ENCODE measurements at places on chromosomes 12 and 14.

DNA sequence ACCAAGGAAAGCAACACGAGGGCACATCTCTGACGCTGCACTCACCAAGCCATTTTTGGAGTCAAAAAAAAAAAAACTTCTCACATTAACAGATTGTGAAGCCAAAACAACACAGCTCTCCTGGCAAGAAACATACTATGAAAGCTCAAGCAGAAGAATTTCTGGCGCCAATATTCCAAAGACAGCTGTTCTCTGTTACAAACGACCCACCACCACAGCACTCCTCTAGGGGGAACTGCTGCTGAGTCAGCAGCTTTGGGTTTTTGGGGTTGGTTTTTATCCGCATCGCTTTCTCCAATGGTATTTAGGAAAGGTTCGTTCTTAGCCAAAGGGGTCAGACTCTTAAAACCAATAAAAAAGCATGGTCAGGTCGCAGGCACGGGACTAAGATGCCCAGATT, 379.4 kb downstream of the RPS29 start:
- no peak for DNase-seq

- DNase-seq, result no peak
Observed at GRCh38 chr12:101172316-101172715, 37.7 kb downstream of the SLC5A8 start.

- no peak for DNase-seq
Observed at GRCh38 chr12:112989806-112990205, 11.5 kb downstream of the OAS2 start.

DNA sequence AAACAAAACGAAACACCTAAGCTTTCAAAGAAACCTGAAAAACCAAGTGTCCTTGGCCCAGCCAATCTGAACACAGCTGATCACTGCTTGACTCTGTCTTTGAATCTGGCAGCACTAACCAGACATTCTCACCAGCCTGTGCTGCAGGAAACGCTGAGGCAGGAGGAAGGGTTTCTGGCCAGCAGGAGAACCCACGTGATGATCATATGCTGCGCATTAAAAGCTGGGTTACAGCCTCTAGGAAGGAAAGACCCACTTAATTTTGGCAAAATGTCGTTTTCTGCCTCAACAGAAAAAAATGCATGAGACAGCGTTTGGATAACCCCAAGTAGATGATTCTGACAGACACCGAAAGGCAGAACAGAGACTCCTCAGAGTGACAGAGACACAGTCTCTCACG, 9.8 kb downstream of the APPL2 start:
- DNase-seq, result no peak

GRCh38 chr14:92984082-92984788, 61.3 kb downstream of the CHGA start:
- DNase-seq, result no peak

DNA sequence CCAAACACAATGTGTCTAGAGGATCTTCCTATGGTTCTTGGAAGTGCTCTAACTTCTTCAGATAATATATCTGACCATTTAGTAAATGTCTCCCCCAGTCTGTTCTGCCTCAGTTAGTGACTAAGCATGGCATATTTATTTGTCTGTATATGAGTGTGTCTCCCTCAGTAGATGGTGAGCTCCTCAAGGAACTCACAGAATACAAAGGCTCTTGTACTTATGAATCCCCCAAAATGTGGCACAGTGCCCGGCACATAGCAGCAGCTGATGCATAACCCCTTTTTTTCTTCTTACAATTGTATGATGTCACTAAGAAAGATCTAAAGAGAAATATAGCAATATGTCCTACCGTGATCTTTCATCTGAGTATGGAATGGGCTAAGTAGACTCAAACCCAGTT, 264.7 kb upstream of the PRICKLE1 start:
- DNase-seq, result no peak

GRCh38 chr12:92105110-92105509, 40.5 kb downstream of the BTG1 start:
- no peak for DNase-seq

GRCh38 chr12:2225696-2226095, 172.9 kb downstream of the CACNA1C start:
- no peak for DNase-seq

DNA sequence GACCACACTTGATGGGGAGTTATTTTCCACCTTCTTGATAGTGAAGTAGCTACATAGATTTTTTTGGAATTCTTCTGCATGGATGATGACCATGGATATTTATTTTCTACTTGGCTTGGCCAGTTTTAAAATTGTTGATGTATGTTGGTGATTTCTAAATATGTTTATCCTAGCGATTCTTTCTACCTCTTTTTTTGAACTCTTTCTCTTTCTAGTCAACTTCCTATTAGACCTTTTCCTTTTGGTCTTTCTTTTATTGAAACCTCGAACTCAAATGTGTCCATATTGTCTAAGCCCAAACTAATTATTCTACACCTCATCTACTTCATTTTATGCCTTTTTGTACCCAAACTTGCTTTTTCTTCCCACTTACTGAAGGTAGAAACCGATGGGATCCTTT, 37.0 kb downstream of the CCDC91 start:
- DNase-seq, result no peak

- no peak for DNase-seq
Observed at GRCh38 chr12:103547929-103548328, 39.1 kb upstream of the STAB2 start.

- no peak for DNase-seq
Observed at GRCh38 chr12:99911081-99911480, 73.7 kb downstream of the ANKS1B start.

- DNase-seq, result no peak
Observed at GRCh38 chr14:66038212-66038611, 448.0 kb upstream of the CCDC196 start.

DNA sequence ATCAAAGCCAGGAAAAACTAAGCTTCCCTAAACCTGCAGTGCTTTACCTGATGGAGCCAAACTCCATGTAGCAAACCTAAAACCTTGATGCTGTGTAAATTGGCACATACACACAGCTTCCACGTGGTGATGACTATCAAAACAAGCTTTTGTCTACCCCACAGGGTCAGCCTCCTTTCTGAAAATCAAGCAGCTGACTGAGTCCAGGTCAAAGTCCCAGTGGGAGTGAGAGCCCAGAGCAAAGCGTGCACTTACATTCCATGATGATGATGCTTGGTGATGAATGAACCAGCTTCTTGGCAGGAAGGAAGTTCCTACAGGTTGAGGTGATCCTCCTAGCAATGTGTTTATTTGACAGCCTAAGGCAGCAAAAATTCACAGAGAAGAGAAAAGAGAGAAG, 630.0 kb upstream of the TBX3 start:
- no peak for DNase-seq

DNA sequence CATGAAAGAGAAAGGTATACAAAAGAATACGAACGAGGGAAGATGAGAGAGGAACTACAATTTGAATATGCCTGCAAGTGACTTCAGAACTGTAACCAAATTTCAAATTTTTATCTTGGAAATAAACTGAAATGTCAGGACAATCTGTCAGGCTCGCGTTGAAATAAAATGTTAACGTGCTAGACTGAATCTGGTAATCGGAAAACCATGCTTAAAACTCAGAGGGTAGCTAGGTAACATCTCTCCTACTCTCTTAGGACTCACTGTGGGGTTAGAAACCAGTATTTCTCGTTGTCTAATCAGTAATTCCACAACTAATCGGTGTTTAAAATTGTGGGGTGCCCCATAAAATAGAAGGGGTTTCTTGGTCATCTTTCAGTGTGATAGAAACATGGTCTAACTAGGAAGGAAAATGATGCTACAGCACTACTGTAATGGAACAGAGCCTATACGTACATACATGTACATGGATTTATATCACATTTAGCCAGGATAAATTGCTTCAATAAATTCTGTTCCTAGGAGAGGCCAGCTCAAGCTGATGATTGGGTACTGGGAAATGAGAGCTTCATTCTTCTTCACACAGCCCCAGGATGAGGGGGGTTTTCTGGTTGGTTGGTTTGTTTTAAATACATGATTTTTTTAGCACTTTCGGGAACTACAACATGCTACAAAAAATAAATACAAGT, 23.9 kb downstream of the ATF7 start:
- no peak for DNase-seq

GRCh38 chr12:31267966-31268365, 58.0 kb downstream of the SINHCAF start:
- no peak for DNase-seq

- no peak for DNase-seq
Observed at GRCh38 chr12:66599816-66600215, 79.1 kb downstream of the GRIP1 start.

DNA sequence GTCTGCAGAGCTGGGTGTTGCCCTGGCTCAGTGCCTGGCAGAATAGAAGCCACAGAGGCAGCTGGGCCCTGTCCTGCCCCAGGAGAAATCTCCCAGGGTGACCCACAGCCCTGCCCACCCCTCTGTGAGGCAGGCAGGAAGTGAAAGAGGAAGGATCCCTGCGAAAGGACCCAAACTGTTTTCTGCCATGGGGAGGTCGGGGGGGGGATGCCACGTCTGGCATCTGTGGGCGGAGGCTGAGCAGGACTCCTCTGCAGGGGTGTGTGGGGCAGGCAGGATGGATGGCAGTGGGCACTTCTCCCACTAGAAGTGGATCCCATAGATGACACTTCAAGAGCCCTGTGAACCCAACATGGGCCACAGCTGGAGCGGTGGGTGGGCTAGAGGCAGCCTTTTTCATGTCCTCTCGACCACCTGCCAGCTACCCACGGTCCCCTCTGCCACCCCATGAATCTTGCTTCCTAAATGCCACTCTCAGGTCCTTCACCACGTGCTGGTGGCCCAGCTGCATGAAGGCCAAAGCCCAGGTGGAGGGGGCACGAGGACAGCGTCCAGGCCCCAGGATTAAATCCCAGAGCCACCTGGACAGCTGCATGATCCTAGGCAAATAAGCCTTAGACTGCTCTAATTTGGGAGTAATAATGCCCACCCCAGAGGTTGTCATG, 3.6 kb downstream of the PAPLN start:
- peak; percentile 20 for DNase-seq

GRCh38 chr12:125329239-125330102, 264.2 kb downstream of the AACS start:
- DNase-seq, result no peak

DNA sequence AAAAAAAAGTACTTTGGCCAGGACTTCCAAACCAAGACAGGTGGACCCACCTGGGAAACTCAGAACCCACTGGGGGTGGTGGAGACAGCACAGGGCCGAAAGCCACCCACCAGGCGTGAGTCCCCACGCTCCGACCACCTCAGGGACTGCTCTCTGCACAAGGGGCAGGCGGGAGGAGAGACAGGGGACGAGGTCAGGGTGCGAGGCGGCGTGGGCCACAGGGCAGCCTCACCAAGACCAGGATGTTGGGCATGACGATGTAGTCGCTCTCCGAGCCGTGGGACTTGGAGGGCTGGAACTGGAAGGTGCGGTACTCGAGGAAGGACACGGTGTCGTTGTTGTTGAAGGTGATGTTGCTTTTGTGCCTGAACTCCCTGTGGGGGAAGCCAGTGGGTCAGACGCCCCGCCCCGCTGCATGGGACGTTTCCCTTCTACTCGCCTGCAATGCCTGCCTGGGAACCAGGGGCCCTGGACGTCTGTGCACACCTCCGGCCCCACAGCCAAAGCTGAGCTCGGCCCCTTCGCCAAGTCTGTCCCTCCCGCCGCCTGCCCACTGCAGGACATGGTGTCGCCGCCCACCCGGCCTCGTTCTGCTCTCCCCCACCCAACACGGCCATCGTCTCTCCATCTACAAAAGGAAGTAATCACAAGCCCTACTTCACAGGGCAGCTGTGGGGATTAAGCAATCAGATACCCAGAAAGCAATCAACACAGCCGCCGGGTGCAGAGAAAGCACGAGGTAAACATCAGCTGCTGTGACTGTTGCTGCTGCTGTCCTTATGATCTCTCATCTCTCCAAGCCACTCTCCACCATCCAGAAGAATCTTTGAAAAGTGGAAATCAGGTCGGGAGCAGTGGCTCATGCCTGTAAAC, 48.7 kb downstream of the SCARB1 start:
- DNase-seq, result peak; percentile 51

GRCh38 chr14:100893760-100894159, 9.8 kb downstream of the RTL1 start:
- no peak for DNase-seq

DNA sequence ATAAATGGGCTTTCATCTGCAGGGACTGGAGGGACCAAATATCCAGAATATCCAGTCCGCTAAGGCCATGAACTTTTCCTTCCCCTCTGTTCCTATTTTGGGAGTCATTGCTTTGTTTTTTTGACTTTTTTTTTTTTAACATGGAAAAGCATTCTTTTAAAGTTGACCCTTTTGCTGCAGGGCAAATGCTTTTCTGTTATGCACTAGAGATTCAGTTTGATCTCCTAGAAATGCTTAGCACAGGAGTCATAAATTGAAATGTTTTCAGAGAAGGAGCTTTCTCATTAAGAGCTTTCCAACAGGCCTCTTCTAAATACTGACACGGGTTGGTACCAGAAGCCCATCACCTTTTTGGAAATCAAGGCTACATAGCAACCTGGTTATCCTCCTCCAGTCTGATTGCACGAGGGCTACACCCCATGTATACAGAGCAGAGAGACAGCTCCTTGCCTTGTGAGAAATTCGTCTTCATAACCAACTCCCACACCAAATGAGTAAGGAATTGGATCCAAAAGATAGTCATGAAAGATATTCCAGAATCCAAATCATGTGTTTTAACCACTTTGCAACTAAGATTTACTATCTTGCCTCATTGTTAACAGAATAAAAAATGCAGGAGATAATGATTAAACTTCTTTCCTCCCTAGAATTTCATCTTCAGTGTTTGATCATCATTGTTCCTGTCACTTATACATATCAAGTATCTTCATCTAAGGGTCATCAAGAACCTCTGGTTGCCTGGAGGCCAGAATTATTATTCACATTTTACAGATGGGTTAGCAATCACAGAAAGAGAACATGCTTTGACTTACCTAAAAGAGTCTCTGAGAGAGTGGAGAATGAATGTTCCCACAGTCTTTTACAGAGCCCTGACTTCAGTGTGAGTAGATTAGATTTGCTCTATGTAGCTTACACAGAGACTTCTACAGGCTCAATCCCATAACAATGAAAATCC, 389.4 kb downstream of the ZFP36L1 start:
- no peak for DNase-seq

DNA sequence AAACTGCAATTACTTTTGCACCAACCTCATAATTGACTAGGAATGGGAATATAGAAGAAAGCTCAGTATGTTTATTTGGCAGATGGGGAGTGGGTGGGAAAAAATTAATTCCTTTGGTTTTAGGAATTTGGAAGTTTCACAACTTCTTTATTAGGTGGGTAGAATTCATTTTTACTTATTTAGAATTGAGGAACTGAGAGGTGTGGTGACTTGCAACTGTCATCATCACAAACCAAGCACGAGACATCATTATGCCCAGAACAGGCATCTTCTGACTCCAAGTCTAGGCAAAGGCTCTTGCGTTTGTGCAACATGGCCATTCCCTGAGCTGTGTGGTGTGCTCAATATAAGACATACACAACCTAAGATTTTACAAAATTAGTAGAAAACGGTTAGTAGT, 380.0 kb downstream of the ATP23 start:
- DNase-seq, result no peak

GRCh38 chr14:95250140-95250769, 69.5 kb downstream of the CLMN start:
- no peak for DNase-seq

- DNase-seq, result no peak
Observed at GRCh38 chr12:64944966-64945365, 120.5 kb downstream of the TBC1D30 start.

All from CD4-positive, alpha-beta T cell treated with Interferon gamma for 1 hour (primary cell).